ENCODE measurements at places on chromosomes 3 and 15.

DNA sequence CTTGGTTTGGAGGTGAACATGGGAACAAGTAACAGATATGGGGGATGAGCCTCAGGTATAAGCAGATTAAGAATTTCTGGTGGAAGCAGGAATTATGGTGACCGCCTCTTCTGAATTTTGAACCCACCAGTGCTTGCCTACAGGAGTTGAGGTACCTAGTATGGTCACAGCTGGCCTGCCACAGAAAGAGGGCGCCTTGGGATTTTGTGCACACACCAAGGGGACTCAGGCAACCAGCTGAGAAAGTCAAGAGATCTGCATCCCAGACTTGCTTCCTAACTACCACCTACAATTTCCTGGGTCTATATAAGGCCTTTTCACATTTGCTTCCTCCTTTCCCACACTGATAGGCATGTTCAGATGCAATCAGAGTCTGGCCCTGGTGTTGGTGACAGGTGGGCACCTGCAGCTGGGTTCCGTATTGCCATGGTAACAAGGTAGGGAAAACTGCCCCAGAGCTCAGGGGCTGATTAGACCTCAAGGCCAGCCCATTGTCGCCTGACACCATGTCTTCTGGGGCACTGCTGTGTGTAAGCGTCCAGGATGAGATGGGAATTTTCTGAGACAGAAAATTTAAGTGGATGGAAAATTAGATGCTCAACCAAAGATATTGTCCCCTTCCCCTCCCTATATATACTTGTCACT is 75.9 kb upstream of the RASGRF1 start:
- no peak for DNase-seq

DNA sequence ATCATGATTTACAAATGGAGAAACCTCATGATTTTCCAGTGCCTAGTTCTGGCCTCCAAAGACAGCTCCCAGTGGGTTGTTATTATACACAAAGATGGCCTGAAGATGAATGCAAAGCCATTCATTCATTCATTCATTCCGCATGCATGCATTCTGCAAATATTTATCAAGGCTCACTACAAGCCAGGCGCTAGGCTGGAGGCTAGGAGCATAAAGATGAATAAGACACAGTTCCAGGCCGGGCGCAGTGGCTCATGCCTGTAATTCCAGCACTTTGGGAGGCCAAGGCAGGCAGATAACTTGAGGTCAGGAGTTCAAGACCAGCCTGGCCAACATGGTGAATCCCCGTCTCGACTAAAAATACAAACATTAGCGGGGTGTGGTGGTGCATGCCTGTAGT is 2.4 kb upstream of the PSMD2 start:
- no peak for DNase-seq

- DNase-seq, result no peak
Observed at GRCh38 chr15:69982037-69982436, 115.7 kb downstream of the TLE3 start.

- no peak for DNase-seq
Observed at GRCh38 chr3:4250064-4250463, 53.1 kb upstream of the SETMAR start.

DNA sequence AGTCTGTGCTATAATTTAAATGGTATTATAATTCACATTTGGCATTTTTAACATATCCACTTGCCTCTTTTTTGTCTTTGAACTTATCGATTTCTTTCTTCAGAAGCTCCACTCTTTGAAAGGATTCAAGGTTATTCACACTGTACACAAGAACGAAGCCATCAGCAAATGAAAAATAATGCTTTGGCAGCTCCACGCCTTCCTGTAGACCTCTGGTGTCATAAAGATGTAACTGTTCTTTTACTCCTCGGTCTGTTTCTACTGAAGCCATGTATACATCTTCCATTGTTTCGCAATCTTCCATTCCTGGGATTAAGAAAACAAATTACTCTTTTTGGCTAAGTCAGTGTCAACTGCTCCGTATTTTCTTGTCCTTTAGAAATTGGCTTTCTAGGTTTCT is 16.0 kb downstream of the NKIRAS1 start:
- no peak for DNase-seq

DNA sequence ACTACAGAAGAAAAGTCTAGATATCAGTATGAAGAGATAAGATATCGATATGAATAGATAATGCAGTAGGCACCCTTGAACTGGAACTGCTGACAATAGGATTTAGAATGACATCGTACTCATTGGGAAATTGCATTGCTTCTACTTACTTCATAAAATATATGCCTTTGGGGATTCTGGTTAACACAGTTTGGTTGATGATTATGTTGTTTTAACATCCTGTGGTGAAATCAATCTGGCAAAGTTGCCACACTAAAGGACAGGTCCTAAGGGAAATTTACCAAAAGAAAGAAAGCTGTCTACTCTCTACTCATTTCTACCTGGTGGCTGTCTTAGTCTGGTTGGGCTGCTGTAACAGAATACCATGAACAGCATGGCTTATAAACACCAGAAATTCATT is 417.4 kb upstream of the DPH6 start:
- no peak for DNase-seq

- no peak for DNase-seq
Observed at GRCh38 chr15:83555383-83555782, 98.5 kb upstream of the ADAMTSL3 start.

- DNase-seq, result no peak
Observed at GRCh38 chr3:66953934-66954445, 44.1 kb upstream of the KBTBD8 start.

- DNase-seq, result no peak
Observed at GRCh38 chr15:48109856-48110531, 10.8 kb upstream of the SLC24A5 start.

- DNase-seq, result no peak
Observed at GRCh38 chr3:17144665-17144993, 259.9 kb downstream of the PLCL2 start.

DNA sequence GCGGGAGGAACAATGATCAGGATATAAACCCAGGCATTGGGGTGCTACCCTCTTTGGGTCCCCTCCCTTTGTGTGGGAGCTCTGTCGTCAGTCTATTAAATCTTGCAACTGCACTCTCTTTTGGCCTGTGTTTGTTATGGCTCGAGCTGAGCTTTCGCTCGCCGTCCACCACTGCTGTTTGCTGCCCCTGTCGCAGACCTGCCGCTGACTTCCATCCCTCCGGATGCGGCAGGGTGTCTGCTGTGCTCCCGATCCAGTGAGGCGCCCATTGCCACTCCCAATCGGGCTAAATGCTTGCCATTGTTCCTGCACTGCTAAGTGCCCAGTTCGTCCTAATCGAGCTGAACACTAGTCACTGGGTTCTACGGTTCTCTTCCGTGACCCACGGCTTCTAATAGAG is 1443.7 kb upstream of the CADM2 start:
- no peak for DNase-seq

GRCh38 chr3:56987238-56987895 is 73.1 kb upstream of the SPATA12 start:
- no peak for DNase-seq

- DNase-seq, result no peak
Observed at GRCh38 chr15:48334260-48334659, 3.0 kb downstream of the DUT start.

GRCh38 chr3:148955544-148956346 is 35.6 kb upstream of the GYG1 start:
- peak; percentile 50 for DNase-seq

- no peak for DNase-seq
Observed at GRCh38 chr3:119529883-119530282, 29.5 kb downstream of the CD80 start.

DNA sequence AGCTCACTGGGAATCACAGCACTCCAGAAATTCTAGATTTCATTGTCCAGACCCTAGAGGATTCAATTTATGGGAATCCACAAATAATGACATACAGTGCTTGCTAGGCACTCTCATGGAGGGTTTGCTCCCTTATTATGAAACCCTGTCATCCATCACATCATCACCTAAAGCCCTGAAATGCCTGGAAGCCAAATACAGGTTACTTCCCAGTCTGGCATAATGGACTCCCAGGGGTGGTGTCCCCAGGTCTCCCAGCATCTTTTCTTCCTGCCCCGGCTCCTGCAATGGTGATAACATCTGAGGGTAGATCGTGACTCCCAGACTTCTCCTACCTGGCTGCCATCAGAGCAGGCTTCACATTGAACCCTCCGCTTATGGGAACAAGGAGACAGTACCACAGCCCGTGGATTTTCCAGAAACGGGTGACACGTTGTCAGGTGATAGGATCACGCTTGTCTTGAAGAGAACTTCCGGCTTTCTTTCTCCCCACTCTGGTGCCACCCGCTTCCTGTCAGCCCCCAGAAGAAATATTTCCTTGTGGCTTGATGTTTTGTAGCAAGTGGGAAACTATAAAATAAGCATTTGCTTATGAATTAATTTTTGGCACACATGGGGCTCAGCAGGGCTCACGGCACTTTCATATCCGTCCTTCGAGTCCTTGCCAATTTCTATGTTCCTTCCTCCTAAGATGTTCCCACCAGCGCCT is 238.7 kb upstream of the BHLHE40 start:
- no peak for DNase-seq

DNA sequence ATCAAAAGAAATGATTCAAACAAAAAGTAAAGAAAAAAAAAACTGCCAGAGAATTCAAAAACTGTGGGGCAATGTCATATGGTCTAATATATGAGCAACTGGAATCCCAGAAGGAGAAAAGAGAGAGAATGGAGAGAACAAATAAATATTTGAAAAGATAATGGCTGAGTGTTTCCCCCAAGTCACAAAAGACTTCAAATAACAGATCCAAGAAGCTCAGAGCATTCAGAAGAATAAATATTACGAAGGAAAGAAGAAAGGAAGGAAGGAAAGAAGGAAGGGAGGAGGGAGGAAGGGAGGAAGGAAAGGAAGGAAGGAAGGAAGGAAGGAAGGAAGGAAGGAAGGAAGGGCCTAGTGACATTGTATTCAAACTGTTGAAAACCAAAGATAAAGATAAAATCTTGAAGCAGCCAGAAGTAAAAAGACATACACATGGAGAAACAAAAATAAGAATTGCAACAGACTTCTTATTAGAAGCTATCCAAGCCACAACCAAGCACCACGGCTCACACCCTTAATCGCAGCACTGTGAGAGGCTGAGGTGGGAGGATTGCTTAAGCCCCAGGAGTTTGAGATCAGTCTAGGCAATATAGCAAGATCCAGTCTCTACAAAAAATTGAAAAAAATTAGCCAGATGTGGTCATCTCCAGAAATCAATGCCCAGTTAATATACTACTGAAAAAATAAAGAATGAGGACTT is 118.9 kb upstream of the IGSF10 start:
- DNase-seq, result no peak

- DNase-seq, result no peak
Observed at GRCh38 chr3:189841473-189842205, 210.4 kb downstream of the TP63 start.

- DNase-seq, result no peak
Observed at GRCh38 chr15:81301815-81302399, 22.0 kb downstream of the STARD5 start.

- DNase-seq, result no peak
Observed at GRCh38 chr3:186160691-186161243, 51.9 kb upstream of the ETV5 start.

DNA sequence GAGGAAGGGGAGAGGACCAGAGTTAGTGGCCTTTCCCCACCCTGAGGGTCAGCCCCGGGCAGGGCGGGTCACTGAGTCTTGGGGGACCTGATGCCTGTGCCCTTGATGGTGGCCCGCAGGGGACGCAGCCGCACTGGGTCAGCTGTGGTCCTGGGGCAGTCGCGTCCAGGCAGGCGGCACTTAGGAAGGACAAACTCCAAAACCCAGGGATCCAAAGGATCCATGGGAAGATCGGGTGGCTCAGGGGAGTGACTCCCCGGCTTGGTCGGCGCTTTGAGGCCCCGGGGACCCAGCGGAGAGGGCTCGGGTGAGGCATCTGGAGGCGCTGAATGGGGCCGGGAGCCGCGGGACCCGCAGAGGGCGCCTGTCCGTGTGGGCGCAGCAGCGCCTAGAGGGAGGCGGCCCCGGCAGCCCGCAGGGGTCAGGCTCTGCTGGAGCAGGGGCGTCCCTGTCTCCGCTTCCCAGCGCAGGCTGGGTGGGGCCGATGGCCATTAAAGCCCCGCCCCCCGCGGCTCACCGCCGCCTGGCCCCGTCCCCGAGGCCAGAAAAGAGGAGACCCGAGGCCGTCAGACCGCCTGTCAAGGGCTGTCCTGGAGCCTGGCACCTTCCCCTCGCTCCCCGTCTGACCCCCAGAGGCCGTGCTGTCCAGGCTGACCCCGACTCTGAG is 17.5 kb downstream of the CIDEC start:
- peak; percentile 54 for DNase-seq

Data from colonic mucosa (tissue), 4 donors.